ENCODE measurements at places on chromosomes 13 and 19. TPM values are rescaled to one million over a fixed set of nuclear protein-coding genes. Genes with fewer than 3 reads are reported as not detected.

GRCh38 chr19:1839658-1840540, 8.4 kb downstream of the REXO1 start:
- no peak for DNase-seq
- no peak overlapping the region for H3K27ac ChIP-seq
- H3K4me1 ChIP-seq = no peaks in the 10 kb centered on the region
- H3K27me3 ChIP-seq = no peaks in the 10 kb centered on the region
- peaks cover 6% of the 10 kb centered on the region for H3K36me3 ChIP-seq
- no peak overlapping the region for H3K4me3 ChIP-seq

GRCh38 chr13:49374585-49375290, 69.1 kb downstream of the CAB39L start:
- peaks cover 4% of the 10 kb centered on the region for H3K4me1 ChIP-seq
- H3K27me3 ChIP-seq = no peaks in the 10 kb centered on the region
- H3K4me3 ChIP-seq = no peak overlapping the region
- peaks cover 3% of the 10 kb centered on the region for H3K36me3 ChIP-seq
- peak; percentile 87 for DNase-seq

DNA sequence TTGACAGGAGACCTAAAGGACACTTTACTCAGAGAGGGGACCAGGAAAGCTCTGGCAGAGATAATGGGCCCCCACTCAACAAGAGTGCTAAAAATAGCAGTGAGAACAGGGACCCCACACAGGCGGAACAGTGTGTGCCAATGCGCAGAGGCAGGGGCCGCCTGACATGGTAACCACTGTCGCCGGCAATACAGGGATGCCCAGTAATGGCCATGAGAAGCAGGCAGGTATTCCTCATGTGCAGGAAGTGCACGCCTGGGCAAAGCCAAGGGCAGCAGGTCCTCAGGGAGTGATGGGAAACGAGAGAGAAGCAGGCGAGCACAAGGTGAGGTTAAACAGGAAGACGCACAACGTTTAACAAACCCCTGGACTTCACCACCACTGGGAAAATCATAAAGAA, 757.1 kb downstream of the LIG4 start:
- no peak for DNase-seq
- H3K4me3 ChIP-seq = no peak overlapping the region
- H3K27ac ChIP-seq = no peak overlapping the region
- no peaks in the 10 kb centered on the region for H3K36me3 ChIP-seq
- H3K4me1 ChIP-seq = peaks cover 9% of the 10 kb centered on the region

GRCh38 chr19:45340232-45340898, at the start of gene KLC3:
TSS of gene KLC3 (plus strand) at chr19:45340750. CDS start at chr19:45345542, 4,792 bp downstream.
- H3K27ac ChIP-seq = no peak within 1 kb of the TSS
- DNase-seq = no peak
- no peak within 1 kb of the TSS for H3K4me3 ChIP-seq
- H3K36me3 ChIP-seq = no peaks in the 10 kb centered on the region
- no peaks in the 10 kb centered on the region for H3K4me1 ChIP-seq

GRCh38 chr13:41137951-41138350, 5.3 kb upstream of the KBTBD6 start:
- H3K36me3 ChIP-seq = no peaks in the 10 kb centered on the region
- DNase-seq = peak; percentile 81
- H3K4me1 ChIP-seq = peaks cover 14% of the 10 kb centered on the region
- H3K27ac ChIP-seq = peak overlapping the region; percentile 84
- H3K4me3 ChIP-seq = no peak overlapping the region

Gene SWSAP1
- total RNA-seq = 0.36 TPM

- no peak overlapping the region for H3K4me3 ChIP-seq
- DNase-seq = no peak
- no peak overlapping the region for H3K27ac ChIP-seq
- peaks cover 7% of the 10 kb centered on the region for H3K4me1 ChIP-seq
These were observed 265.7 kb downstream of the ABCC4 start for GRCh38 chr13:95035311-95036109.

- H3K4me1 ChIP-seq = no peaks in the 10 kb centered on the region
- H3K27me3 ChIP-seq = no peaks in the 10 kb centered on the region
- no peak for DNase-seq
These were observed 357.4 kb downstream of the TDRD3 start for GRCh38 chr13:60754211-60755090.

GRCh38 chr19:32287811-32288227, 57.6 kb upstream of the ZNF507 start:
- H3K4me1 ChIP-seq = no peaks in the 10 kb centered on the region
- no peak overlapping the region for H3K4me3 ChIP-seq
- no peaks in the 10 kb centered on the region for H3K36me3 ChIP-seq
- peak; percentile 61 for DNase-seq

- H3K4me3 ChIP-seq = peak overlapping the region; percentile 81
- H3K36me3 ChIP-seq = no peaks in the 10 kb centered on the region
- DNase-seq = peak; percentile 67
- peaks cover 5% of the 10 kb centered on the region for H3K4me1 ChIP-seq
These were observed 821 bp downstream of the TDRD3 start for GRCh38 chr13:60397704-60398378.

DNA sequence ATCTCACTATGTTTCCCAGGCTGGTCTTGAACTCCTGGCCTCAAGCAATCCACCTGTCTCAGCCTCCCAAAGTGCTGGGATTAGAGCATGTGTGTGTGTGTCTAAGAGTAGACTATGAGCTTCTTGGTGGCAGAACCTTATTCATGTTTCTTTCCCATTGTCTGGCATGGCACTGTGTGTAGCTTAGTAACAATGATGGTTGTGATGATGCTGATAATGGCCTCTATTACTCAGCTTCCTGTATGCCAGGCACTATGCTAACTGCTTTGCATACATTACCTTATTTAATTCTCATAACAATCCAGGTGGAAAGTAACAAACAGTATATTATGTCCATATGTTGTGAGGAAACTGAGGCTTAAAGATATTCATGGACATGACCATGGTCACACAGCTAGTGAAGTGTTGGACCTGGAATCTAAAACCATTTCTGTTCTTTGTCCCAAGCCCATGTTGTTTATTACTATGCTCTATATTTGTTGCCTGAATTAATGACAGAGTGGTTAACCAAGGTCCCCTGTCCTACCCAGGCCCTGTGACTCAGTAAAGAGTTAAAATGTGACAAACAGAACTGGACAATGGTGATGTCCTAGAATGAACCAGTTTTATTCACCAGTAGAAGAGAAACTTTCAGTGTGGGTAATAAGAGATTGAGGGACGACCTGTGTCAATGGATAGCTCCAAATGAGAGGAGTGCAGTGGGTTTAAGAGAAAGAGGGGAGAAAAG, 109.6 kb downstream of the KLF5 start:
- H3K36me3 ChIP-seq = no peaks in the 10 kb centered on the region
- H3K4me3 ChIP-seq = no peak overlapping the region
- H3K27me3 ChIP-seq = no peaks in the 10 kb centered on the region
- DNase-seq = peak; percentile 45

GRCh38 chr19:2623798-2624197, 78.7 kb downstream of the GNG7 start:
- no peak for DNase-seq
- H3K4me1 ChIP-seq = peaks cover 12% of the 10 kb centered on the region
- peaks cover 2% of the 10 kb centered on the region for H3K27me3 ChIP-seq
- H3K27ac ChIP-seq = no peak overlapping the region

DNA sequence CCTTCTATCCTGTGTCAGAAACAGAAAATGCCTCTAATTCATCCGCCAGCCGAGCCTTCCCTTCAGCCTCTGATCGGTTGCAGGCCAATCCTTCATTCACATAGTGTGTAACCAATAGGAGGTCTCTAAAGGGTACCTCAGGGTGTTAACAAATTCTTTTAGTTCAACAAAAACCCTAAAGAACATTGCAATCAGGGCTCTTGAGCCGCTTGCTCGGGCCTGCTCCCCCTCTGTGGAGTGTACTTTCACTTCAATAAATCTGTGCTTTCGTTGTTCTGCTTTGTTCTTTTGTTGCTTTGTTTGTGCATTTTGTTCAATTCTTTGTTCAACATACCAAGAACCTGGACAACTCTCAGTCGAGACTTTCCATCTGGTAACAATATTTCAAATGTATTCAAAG, 366.5 kb downstream of the KCTD12 start:
- H3K27ac ChIP-seq = no peak overlapping the region
- H3K36me3 ChIP-seq = no peaks in the 10 kb centered on the region
- DNase-seq = no peak
- no peak overlapping the region for H3K4me3 ChIP-seq
- H3K27me3 ChIP-seq = no peaks in the 10 kb centered on the region

Gene ZNF221
- total RNA-seq = 10.6 TPM

Gene LHB
- total RNA-seq = not detected

Gene TEX101
- total RNA-seq = not detected

Gene NBEA
- total RNA-seq = 2.2 TPM

GRCh38 chr19:55476100-55476775, at the start of gene ZNF628:
TSS of gene ZNF628 (plus strand) at chr19:55476617. CDS start at chr19:55479911, 3,294 bp downstream.
- H3K4me3 ChIP-seq = peak within 1 kb of the TSS; percentile 73
- H3K27ac ChIP-seq = peak within 1 kb of the TSS; percentile 85
- H3K4me1 ChIP-seq = peaks cover 9% of the 10 kb centered on the region

DNA sequence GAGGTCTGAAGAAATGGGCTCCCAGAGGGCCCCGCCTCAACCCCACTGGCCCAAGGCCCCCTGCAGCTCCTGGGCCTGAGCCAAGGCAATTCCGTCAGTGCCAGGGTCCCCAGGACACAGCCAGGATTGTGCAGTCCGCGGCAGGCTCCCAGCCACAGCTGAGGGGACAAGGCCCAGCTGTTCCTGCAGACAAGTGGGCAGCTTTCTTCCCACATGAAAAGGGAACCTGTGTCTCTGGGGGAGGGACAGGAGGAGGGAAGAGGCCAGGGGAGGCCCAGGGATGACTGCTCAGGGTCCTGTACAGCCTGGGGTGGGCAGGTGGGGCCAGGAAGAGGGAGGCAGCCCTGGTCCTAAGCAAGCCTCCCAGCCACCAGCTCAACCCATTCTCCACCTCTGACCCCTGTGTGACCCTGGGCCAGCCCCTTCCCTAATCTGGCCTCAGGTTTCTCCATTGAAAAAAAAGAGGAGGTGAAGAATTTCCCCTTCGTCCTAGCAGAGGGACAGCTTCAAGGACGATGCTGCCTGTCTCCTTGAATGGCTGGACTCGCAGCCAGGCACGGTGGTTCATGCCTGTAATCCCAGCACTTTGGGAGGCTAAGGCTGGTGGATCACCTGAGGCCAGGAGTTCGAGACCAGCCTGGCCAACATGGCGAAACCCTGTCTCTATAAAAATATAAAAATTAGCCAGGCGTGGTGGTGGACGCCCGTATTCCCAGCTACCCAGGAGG, 20.5 kb upstream of the VSTM2B start:
- H3K4me1 ChIP-seq = no peaks in the 10 kb centered on the region
- H3K36me3 ChIP-seq = no peaks in the 10 kb centered on the region
- no peaks in the 10 kb centered on the region for H3K27me3 ChIP-seq
- DNase-seq = no peak
- no peak overlapping the region for H3K27ac ChIP-seq

Gene FXYD3
- total RNA-seq = not detected

GRCh38 chr19:10502524-10503001, 593 bp downstream of the KEAP1 start:
- H3K4me1 ChIP-seq = peaks cover 3% of the 10 kb centered on the region
- no peaks in the 10 kb centered on the region for H3K27me3 ChIP-seq
- DNase-seq = peak; percentile 85
- peaks cover 15% of the 10 kb centered on the region for H3K36me3 ChIP-seq
- peak overlapping the region; percentile 97 for H3K27ac ChIP-seq

- peak overlapping the region; percentile 94 for H3K4me3 ChIP-seq
- no peaks in the 10 kb centered on the region for H3K27me3 ChIP-seq
- H3K36me3 ChIP-seq = 0 out of 2 replicates have a peak, but pooled peaks cover 6% of the 10 kb centered on the region
- H3K27ac ChIP-seq = peak overlapping the region; percentile 48
These were observed 722 bp downstream of the PKN1 start for GRCh38 chr19:14433554-14434501.

Gene KISS1R
- total RNA-seq = not detected
